LoVo (cell line): ENCODE measurements at places on chromosomes 7 and 10.
A peak's percentile ranks its signal among the peaks of the same experiment; 100 is the strongest.

GRCh38 chr10:87842776-87843497 lies 20.4 kb downstream of the KLLN start:
- peak; percentile 85 for DNase-seq

DNA sequence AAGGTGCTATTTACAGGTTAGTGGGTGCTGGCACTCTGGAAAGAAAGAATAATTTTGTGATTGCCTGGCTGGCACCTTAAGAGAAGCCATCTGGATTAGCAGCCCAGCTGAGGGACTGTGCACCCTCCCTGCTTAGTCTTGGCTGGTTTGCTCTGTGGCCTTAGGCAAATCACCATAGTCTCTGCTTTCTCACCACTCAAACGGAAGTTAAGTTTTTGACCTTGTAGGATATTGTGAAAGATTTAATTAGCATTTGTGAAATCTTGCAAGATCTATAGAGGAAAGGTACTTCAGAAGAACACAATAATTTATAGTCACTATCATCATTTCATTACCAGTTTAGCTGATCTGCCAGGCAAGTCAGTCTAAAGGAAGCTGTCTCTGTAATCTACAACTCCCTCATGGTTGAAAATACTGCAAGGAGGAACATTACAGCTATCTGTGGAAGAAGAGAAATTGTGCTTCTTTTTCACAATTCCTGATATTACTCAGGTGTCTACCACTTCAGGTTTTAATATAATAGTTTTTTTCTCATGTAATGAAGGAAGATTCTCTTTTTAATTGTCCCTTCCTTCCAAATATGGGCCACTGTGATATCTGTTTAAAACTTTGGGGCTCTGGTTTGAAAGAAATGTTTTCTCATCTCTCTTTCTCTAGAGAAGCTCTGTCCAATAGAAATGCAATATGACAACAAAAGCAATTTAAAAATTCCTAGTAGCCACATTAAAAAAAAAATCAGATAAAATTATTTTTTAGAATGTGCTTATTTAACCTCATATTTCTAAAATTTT lies 219.6 kb downstream of the PTEN start:
- DNase-seq, result no peak

GRCh38 chr7:741850-742249 lies 14.8 kb upstream of the PRKAR1B start:
- DNase-seq, result no peak

DNA sequence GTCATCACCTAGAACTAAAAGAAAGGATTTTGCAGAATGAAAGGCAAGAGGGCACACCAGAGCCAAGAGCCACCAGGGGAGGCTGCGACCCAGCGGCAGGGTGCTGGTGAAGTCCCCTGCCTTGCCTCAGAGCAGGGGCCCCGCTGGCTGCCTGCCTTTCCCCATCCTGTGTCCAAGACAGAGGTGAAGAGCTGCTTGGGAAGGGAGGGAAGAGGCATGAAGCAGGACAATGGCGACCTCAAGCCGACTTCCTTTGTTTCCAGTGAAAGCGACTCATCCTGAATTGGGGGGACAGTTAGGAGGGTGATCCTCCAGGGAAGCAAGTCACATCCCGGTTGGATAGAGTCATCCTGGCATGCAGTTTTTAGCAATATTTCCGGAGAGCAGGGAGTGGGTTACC lies 255.5 kb upstream of the YAE1 start:
- no peak for DNase-seq

GRCh38 chr10:97210543-97210960 lies 24.8 kb upstream of the SLIT1 start:
- peak; percentile 64 for DNase-seq

GRCh38 chr10:86090807-86091206 lies 275.8 kb downstream of the GRID1 start:
- DNase-seq, result no peak

GRCh38 chr7:2018569-2019460 lies 213.9 kb downstream of the MAD1L1 start:
- no peak for DNase-seq

GRCh38 chr7:158266817-158267741 lies 320.5 kb downstream of the PTPRN2 start:
- DNase-seq, result no peak

- DNase-seq, result no peak
Observed at GRCh38 chr10:132460691-132461090, 63.7 kb downstream of the PWWP2B start.

GRCh38 chr7:138602451-138602850 lies 98.7 kb downstream of the SVOPL start:
- DNase-seq, result no peak

DNA sequence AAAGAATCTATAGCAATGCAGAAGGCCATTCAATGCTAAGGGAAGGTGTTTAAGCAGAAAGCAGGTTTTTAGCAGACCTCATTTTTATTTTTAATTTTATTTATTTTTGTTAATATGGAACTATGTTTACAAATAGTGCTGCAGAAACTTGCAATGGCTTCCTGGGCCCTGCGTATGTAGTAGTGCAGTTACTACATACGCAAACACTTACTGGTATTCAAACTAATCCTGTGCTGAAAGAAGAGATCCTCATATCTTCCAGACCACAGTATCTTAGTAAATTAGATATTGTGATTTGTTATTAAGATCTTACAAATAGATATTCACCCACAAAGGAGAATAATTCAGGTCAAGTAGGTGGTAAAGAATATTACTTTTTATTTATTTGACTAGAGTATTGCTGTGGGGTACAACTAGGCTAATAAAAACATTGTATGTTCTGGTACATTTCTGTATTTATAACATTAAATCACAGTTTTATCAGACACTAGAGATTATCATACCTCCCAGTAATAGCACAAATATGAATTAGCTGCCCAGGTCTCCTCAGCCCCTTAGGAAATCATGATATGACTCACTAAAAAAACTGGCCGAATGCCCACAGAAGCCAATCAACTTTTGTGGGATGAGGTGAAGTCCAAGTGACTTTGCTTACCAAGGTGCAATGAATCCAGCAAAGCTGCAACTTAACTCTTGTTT lies 57.6 kb downstream of the RNLS start:
- DNase-seq, result peak; percentile 77

- peak; percentile 68 for DNase-seq
Observed at GRCh38 chr7:31735991-31736982, 49.3 kb downstream of the PPP1R17 start.

- no peak for DNase-seq
Observed at GRCh38 chr10:12235796-12236195, 39.8 kb downstream of the CDC123 start.

DNA sequence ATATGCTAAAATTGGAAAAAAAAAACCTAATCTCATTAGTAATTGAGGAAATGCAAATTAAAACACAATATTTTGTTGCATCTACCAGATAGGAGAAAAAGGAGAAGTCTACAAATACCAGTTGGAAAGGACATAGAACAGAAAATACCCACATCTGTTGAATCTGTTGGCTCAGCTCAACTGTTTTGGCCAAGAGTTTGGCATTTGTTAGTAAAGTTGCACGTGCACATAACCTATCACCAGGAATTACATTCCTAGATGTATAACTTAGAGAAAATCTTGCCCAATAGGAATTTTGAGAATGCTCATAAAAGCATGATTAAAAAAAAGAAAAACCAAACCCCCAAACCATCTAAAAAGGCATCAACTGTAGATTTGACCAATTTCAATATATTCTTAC lies 282.1 kb upstream of the BMPER start:
- DNase-seq, result no peak

DNA sequence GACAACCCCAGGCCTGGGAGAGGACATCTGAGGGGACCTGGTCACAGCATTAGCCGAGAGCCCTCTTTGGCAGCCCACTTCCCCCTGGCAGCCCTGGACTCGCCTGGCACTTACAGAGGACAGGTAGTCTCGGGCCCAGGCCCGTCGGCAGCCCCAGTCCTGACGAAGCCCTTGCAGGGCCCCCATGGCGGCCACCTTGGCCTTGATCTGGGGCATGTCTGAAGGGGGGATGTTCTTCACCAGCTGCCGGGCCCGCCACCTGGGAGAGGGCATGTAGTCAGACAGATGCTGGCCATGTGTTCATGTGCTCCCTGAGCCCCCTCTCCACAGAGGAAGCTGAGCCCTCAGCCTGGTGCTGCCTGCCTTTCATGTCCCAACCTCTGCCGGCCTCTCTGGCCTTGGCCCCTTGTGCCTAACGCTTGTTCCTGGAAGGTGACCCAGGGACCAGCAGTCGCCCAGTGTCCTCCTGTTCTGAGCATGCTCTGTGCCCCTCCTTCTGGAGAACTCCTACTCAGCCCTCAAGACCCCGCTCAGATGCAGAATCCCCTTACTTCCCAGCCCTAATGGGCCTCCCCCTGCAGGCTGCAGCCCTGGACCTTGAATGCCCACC lies 13.9 kb downstream of the MYO1G start:
- no peak for DNase-seq

DNA sequence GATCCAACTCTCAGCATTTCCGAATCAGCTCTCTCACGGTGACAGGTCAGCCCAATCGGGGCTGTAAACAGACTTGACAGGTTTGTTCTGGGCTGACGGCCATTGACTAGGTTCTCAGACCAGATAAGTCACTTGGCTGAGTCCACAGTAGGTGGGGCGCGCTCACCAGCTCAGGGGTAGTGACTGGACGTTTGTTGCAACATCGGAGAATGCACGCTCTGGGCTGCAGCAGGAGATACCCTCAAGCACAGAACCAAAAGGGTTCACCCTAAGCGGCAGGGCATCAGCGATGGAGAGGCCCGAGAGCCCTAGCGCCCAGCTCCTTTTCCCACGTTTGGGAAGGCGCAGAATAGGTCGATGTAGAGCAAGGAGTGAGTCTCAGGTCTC lies 1.8 kb downstream of the KLLN start:
- DNase-seq, result peak; percentile 74

DNA sequence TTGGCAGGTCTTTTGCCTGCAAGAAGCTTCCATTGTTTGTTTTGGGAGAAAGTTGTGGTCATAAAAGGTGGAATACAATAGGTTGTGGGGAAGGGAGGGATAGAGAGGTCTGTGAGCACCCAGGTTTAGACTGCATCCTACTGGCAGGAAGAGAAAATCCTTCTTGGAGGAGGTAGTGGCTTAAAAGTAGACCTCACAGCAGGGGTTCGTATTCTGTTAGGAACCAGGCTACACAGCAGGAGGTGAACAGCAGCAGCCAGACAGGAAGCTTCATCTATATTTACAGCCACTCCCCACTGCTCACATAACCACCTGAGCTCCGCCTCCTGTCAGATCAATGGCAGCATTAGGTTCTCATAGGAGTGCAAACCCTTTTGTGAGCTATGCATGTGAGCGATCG lies 245.3 kb downstream of the NSUN6 start:
- peak; percentile 20 for DNase-seq

DNA sequence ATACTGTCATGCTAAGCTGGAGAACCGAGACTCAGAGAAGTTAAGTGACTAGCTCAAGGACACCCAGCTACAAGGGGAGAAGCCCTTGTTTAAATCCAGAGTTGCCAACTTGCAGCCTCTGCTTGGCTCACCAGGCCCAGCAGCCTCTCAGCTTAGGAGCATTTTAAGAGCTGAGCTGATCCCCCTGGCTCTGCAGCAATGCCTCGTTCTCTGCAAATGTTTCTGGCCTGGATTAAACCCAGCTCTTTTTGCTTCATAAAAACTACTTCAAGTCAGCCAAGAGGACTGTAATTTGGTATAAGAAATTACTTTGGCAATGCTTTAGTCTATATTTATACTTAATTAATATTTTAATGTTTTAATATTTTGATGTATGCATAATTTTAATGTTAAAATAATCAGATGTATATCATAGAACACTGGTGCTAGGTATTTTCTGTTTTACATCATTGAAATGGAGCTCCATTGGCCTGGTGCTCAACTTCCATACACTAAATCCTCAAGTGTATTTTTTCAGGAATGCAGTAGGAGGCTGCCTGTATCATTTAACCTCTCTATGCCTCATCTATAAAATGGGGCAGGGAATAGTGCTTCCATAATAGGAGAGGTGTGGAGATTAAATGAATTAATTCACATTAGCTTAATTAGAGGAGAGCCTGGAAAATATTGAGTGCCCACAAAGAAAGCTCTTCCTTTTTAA lies 184.2 kb downstream of the EMX2 start:
- DNase-seq, result no peak

GRCh38 chr7:26469188-26469587 lies 177.5 kb downstream of the SNX10 start:
- no peak for DNase-seq

GRCh38 chr10:12434277-12434676 lies 84.9 kb downstream of the CAMK1D start:
- no peak for DNase-seq

DNA sequence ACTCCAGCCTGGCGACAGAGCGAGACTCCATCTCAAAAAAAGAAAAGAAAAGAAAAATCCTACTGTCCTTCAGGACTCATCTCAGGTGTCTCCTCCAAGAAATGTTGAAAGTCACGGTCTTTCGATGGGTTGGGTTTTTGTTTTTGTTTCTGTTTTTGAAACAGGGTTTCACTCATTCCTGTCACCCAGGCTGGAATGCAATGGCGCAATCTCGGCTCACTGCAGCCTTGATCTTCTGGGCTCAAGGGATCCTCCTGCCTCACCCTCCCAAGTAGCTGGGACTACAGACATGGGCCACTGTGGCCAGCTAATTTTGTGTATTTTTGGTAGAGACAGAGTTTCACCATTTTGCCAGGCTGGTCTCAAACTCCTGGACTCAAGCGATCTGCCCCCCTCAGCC lies 3.1 kb upstream of the SORBS1 start:
- no peak for DNase-seq

GRCh38 chr7:4661871-4662270 lies 20.2 kb upstream of the FOXK1 start:
- DNase-seq, result no peak

DNA sequence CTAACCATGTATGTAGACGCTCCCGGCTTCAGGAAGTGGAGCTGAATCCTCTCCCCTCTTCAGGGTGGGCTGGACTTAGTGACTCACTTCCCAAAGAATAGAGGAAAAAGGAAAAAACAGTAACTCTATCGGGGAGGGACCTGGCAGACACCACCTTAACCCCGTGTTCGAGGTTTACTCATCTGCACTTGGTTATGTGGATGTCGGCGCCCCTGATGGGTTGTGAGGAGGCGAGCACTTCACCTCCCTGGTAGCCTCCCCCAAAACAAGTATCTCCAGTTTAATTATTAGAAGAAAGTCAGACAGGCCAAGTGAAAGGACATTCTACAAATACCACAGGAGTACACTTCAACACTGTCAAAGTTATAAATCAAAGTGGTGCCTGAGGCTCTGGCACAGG lies 559.7 kb downstream of the TCERG1L start:
- DNase-seq, result no peak

DNA sequence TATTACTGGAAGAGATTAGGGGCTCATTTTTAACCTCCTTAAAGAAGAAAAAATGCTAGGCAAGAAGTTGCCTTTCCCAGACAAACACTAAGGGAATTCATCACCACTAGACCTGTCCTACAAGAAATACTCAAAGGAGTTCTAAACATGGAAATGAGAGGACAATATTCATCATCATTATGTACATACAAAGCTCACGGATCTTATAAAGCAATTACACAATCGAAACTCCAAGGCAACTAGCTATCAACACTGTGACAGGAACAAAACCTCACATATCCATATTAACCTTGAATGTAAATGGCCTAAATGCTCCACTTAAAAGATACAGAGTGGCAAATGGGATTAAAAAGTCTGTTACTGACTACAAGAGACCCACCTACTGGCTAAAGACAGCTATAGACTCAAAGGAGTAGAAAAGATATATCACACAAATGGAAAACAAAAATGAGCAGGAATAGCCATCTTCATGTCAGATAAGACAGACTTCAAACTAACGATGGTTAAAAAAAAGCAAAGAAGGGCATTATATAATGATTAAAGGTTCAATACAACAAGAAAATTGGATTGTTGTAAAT lies 246.6 kb downstream of the ADRA2A start:
- no peak for DNase-seq
